ENCODE measurements at places on chromosomes 3 and 15.

GRCh38 chr3:133136114-133137041 is 98.2 kb downstream of the TMEM108 start:
- no peak for DNase-seq

DNA sequence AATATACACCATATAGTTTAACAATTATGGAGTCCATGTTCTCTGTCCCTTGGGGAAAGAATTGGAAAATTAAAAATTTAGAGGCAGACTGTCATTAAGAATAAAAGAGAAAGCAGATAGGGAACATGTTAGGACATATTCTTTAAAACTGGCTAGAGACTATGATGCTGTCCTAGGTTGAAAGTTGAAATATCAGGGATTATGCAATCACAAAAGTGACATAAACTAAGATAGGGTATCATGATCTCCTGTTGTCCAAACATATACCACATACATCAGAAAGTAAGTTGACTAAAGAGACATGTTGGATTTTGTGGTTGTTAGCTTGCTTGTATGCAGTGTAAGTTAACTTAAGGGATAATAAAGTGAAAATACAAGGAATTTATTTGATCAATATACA is 9.9 kb upstream of the EID1 start:
- DNase-seq = no peak

DNA sequence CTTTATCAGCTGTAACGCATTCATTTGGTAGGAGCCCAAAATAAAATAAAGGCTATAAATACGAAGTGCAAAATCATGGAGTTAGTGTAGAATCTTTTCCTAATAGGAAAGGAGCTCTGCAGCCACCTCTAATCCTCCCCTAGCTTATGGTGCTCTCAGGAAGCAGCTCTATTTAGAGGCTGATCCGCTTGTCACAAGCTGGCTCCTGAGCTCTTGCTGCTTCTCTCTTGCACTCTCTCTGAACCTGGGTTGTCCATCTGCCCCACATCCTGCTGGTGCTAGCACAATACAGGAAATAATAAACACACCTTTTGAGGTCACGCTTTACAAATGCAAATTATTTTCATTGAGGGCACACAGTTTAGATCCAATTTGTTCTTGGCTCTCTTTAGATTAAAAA is 37.3 kb upstream of the BFSP2 start:
- DNase-seq = no peak

DNA sequence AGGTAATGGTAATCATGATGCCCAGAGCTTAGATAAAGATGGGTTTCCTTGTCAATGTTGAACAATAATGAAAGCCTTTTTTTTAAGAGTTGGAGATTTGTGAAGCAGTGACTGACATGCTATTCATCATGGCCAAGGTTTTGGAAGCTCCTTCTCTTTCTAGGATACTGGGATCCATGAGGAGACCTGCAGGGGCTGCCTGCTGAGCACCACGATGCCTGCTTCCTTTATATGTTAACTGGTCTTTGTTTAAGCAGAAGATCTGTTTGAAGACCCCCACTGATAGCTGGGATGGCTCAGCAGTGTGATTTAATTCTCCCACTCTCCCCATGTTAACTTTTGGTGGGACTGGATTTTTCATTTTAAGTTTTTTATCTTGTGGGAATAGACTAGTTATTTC is 15.8 kb downstream of the RBP1 start:
- DNase-seq = no peak

GRCh38 chr3:29695201-29695600 is 414.3 kb downstream of the RBMS3 start:
- no peak for DNase-seq
